ENCODE measurements at places on chromosomes 6 and 20.

DNA sequence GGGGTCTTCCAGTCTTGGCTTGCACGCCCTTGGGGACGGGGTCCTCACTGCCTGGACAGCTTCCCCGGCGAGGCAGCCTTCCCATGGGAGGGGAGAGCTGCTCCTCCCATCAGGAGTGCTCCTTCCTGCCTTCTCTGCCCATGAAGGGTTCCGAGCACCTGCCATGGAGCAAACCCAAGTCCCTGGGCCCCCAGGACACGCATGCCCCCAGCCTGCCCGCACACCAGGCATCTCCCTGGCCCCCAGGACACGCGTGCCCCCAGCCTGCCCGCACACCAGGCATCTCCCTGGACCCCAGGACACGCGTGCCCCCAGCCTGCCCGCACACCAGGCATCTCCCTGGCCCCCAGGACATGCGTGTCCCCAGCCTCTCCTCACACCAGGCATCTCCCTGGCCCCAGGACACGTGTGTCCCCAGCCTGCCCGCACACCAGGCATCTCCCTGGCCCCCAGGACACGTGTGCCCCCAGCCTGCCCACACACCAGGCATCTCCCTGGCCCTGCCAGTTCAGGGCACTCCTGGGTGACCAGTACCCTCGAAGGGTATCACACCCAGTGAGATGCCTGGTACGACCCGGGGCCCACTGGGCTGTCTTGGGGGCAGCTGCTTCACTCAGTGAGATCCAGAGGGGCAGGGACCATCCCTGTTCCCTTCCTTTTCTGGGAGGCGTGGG is 21.7 kb downstream of the COL20A1 start:
- no peak for DNase-seq

DNA sequence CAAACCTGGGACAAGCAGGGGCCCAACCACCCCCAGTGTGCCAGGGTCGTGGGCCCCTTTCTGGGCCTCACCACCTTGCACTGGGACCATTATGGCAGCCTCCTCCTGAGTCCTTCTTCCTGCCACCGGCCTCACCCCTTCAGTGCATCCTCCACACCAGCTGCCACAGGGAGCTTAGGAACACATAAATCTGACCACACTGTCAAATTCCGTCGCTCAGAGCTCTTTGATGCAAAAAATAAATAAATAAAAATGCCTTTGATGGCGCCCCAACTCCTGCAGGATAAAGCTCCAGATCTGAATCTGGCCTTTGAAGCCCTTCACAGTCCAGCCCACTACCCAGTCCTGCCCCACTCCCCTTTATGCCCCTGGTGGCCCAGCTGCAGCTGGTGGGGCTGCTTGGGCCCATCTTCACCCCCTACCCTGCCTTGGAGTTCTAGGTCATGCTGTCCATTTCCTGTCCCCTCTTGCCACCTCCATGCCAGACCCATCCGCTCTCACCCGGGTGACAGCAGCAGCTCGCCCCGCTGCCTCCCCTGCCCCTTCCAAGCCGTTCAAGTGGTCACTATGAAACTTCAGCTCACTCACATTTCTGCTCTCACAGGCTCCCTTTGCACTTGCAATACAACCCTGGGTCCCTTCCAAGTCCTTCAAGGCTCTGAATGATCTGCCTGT is 16.0 kb downstream of the MYH7B start:
- DNase-seq, result no peak

DNA sequence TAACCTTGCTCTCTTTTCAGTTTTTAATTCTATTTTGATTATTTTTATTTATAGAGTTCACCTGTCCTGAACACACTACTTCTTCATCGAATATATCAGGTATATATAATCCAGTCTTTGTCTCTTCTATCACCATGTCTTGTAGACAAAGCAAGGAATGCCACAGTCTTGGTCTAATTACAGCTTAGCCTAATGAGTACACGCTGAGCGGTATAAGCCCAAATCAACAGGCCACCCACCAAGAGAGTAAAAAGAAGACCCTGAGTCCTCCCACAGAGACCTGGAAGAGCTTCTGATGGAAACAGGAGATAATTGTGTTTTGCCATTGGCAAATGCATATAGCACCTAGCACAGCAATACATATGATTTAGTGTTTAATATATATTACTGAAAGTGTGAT is 68.7 kb upstream of the TCF21 start:
- no peak for DNase-seq

- no peak for DNase-seq
These were observed 205.4 kb downstream of the ZFAND3 start for GRCh38 chr6:38024908-38025307.

DNA sequence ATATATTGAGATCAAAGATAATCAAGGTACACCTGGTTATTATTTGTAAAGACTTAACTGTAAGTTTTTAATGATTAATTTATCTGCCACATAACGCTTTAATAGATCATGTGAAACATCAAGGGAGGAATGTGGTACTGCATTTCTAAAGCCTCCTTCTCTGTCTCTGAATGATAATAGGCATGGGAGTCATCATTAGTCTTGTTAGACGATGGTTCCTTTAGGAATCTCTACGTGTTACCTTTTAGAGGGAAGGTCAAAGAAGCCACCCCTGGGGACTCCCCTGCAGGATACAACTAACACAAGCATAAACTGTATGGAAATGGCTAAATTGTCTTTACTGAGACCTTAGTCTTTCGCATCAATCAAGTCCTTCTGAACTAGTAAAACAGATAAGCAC is 173.6 kb upstream of the MCHR2 start:
- no peak for DNase-seq

DNA sequence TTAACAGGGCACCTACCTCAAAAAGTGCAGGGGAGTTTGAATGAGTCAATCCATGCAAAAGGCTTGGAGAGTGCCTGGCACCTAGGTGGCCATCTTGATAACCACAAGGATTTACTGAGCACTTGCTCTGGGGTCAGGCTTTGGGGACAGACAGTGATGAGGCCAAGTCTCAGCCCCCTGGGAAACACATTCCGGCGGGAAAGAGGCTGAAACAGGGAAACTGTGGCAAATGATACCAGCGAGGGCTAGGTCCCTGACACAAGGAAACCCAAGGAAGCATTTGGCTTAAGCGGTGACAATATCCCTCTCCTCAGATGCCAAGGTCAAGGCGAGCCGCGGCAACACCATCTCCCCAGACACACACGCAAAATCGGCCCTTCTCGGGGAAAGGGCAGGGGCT is 527 bp upstream of the DOK5 start:
- no peak for DNase-seq
